ENCODE measurements at places on chromosomes 2 and 18.
A peak's percentile ranks its signal among the peaks of the same experiment; 100 is the strongest.

DNA sequence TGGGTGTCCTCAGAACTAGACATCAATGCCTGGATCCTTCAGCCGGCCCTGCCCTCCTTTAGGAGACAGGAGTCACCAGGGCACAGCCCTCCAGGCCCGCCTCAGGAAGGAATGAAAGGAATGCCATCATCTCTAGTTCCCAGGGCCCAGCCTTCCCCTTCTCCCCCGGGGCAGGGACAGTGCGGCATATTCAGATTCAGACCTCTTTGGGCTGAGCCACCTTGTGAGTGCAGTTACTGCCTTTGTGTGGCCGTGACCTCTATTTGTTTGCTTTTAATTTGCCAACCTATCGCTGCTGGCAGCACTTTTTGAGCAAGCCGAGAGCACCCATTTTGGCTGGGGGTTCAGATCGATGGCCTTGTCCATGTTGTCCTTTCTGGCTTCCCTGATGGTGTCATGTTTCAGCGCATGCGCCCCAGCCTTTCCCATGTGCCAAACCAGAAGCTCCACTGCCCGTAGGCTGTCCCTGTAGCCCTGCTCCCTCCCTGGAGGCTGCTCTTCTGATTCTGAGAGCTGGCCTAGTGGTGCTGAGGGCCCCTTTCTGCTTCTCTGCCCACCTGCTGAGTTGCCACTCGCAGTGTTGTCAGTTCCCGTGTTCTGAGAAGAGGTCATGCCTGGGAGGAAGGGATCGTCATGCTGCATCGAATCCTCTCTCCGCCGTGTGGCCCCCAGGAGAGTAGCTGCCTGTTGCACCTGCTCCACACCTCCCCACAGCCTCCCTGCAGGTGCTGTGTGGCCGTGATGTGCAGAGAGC lies 10.9 kb downstream of the ANKRD23 start:
- DNase-seq: peak; percentile 92

- no peak for DNase-seq
Measured at GRCh38 chr2:44430342-44430741, 68.6 kb downstream of the CAMKMT start.

DNA sequence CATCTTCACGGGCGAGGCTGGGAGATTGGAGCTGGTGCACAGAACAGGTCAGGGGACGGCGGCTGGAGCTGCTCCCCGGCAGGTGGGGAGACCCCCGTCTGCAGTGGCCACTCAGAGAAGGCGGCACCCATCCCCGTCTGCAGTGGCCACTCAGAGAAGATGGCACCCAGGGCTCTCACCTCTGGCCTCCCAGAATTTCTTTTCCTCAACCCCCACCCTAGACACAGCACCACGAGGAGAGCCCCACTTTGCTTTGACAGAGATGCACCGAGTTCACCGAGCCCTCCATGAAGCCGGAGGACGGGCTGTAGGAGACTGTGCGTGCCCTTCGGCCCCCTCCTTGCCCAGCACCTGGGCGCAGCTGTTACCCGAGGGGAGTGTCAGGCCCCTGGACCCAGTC lies 201.6 kb upstream of the SALL3 start:
- DNase-seq: no peak

DNA sequence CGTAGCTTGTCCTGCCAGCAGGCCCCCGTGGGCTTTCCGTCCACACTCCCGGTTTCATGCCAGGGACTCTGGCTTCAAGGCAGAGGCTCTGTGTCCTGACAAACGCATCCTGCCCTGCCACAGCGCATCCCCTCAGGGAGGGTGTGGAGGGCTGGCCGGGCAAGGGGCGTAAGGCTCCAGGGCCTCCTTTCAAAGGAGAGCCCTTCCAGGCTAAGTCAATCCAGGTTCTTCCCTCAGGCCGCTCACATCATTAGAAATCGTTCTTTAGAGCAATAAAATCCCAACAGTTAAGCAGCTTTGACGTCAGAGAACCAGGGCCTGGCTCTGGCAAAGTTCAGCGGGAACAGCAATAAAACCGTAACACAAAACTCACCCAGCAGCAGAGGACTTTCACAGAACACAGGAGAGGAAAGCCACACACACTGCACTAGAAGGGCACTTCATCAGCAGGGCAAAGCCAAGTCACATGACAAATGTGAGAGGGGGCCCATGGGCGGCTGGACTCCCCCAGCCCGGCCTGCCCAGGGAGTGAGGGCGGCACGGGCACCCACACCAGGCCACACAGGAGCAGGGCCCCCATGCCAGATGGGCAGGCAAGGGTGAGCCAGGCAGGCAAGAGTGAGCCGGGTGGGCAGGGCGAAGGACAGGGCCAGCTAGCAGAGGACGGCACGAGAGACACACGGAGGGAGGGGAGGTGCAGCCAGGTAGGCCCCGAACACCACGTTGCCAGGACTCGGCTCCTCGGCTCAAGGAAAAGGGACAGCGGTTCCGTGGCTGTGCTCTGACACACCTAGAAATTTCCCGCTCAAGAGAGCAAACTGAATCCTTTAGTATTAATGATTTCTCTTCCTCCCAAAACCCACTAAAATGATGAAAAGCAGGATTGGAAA lies 52.0 kb downstream of the HDAC4 start:
- DNase-seq: no peak

DNA sequence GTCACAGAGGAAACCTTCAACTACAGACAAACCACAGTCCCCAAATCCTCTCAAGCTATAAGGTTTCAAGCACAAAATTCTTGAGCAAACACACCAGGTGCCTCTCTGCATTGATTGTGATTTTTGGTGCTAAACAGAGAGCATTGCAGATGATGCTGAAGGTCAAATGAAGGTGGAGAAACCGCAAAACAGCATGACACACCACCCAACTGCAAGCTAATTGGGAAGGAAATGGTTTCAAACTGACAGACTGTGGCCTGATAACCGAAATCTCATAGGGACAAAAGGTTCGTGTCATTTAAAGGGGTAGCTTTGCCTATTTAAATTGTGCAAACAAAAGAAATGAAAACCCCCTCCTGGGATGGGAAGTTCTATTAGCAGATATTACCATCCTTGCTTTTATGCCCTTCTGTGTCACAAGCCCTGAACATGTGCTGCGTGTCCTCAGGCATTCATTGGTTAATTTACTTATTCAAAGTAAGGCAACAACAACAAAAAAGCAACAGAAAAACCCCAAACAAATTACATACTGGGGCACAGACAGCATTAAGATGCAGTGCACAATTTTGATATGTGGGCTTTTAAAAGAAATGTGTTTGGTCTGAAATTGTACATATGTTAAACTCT lies 154.9 kb downstream of the AQP4 start:
- no peak for DNase-seq

- DNase-seq: no peak
Measured at GRCh38 chr2:233792720-233793119, 14.6 kb downstream of the MROH2A start.

Data from HTR-8/SVneo (cell line).